ENCODE measurements at places on chromosomes 11 and 22. TPM values are rescaled to one million over a fixed set of nuclear protein-coding genes. Genes with fewer than 3 reads are reported as not detected.

DNA sequence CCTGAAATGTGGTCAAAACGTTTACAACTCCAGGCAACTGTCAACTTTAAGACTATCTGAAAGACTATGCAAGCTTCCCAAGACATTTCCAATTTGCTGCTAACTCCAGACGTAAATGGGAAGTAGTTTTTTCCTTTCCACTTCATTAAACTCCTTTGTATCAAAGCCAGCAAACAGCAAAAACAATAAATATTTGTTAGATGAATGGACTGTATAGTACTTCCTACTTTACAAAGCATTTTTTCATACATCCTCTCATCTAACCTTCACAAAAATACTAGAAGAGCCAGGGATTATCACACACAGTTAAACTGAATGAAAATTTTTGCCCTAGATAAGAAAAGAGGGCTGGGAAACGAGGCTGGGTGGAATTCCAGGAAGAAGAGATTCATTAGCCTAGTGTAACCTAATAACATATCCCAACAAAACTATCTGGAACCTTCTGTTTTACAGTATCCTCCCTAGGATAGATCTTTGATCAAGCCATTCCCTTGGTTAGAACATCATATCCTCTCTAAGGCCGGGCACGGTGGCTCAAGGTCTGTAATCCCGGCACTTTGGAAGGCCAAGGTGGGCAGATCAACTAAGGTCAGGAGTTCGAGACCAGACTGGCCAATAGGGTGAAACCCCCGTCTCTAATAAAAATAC, 10.4 kb downstream of the NUP98 start:
- no peak overlapping the region for H3K4me3 ChIP-seq
- H3K4me1 ChIP-seq: peaks cover 69% of the 10 kb centered on the region
- H3K36me3 ChIP-seq: peaks cover 36% of the 10 kb centered on the region
- DNase-seq: no peak
- no peaks in the 10 kb centered on the region for H3K27me3 ChIP-seq

GRCh38 chr11:10663990-10664389, 29.6 kb downstream of the IRAG1 start:
- H3K4me1 ChIP-seq: peaks cover 2% of the 10 kb centered on the region
- no peaks in the 10 kb centered on the region for H3K36me3 ChIP-seq
- H3K4me3 ChIP-seq: no peak overlapping the region
- peaks cover 9% of the 10 kb centered on the region for H3K27me3 ChIP-seq
- DNase-seq: no peak

- H3K27ac ChIP-seq: no peak overlapping the region
- H3K36me3 ChIP-seq: no peaks in the 10 kb centered on the region
- H3K4me3 ChIP-seq: no peak overlapping the region
- no peak for DNase-seq
Measured at GRCh38 chr11:25981998-25982397, 349.9 kb upstream of the ANO3 start.

DNA sequence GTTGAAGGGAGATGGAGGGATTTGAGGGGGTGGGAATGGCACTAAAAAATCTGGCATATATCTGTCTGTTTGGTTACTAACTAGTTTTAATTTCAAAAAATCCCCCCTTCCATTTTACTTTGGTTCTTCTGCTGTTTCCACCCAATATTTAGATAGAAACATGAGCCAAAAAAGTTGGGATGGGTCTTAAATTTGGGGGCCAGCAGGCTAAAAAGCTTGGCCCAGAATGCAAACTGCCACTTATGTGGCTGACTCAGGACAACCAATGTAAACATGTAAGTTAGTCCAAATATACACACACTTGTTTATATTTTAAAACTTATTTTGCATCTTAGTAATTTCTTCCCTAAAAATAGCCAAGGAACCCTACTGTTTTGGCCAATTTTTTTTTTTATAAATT, 35.7 kb downstream of the LGR4 start:
- H3K4me1 ChIP-seq: no peaks in the 10 kb centered on the region
- H3K4me3 ChIP-seq: no peak overlapping the region

- peaks cover 5% of the 10 kb centered on the region for H3K27me3 ChIP-seq
- no peak overlapping the region for H3K27ac ChIP-seq
- no peaks in the 10 kb centered on the region for H3K36me3 ChIP-seq
- no peak for DNase-seq
- H3K4me3 ChIP-seq: no peak overlapping the region
- no peaks in the 10 kb centered on the region for H3K4me1 ChIP-seq
Measured at GRCh38 chr11:120912504-120912903, 111.4 kb upstream of the TBCEL start.

DNA sequence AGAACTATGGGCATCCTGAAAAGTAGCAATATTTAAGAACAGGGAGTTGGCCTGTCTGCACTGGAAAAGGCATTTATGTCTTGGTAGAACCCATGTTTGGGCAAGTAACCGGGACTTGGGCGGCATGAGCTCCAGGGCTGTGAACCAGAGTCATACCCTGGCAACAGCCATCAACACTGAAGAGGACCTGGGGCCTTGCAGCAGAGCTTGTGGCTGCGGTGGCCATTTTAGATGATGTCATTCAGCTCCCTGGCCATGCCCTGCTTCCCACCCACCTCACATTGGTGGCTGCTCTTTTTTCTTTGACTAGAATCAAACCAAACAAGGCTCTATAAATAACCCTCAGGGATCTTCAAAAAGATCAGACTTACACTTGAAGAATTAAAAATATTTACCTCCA, 26.6 kb downstream of the EHF start:
- no peak for DNase-seq
- H3K4me1 ChIP-seq: peaks cover 31% of the 10 kb centered on the region
- H3K36me3 ChIP-seq: no peaks in the 10 kb centered on the region

GRCh38 chr11:33652930-33653329, 47.7 kb downstream of the C11orf91 start:
- no peak overlapping the region for H3K4me3 ChIP-seq
- no peaks in the 10 kb centered on the region for H3K4me1 ChIP-seq
- no peak for DNase-seq
- no peak overlapping the region for H3K27ac ChIP-seq

DNA sequence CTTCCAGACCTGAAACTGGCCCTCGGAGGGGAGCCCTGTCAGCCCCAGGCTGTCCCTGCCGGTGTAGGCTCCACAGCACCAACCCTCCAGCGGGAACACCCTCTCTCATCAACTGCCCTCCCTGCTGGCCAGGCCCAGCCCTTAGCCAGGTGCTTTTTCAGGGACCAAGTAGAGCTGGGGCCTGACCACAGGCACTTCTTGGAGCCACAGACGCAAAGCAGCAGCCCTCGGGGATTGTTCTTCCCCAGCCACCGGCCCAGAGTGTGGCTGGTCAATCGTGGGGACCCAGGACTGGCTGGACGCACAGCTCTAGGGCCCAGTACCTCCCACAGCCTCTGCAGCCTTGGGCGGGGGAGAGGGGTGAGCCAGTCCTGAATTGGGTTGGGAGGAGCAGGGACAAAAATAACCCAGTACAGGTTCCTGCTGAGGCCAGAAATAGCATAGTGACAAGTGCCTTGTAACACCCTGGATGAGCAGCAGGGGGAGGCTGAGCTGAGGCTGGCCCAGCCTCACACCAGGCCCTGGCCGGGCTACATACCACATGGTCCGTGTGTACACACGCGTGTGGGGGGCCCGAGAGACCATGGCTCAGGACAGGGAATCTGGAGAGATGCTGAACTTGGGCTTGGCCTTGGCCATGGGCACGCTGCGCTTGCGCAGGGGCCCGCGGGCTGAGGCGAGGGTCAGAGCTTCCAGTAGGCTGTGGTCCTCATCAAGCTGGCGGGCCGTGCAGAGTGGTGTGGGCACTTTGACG, 2.0 kb downstream of the KCNJ11 start:
- H3K27ac ChIP-seq: no peak overlapping the region
- no peaks in the 10 kb centered on the region for H3K4me1 ChIP-seq
- DNase-seq: peak; percentile 59
- peaks cover 10% of the 10 kb centered on the region for H3K27me3 ChIP-seq
- H3K4me3 ChIP-seq: no peak overlapping the region

DNA sequence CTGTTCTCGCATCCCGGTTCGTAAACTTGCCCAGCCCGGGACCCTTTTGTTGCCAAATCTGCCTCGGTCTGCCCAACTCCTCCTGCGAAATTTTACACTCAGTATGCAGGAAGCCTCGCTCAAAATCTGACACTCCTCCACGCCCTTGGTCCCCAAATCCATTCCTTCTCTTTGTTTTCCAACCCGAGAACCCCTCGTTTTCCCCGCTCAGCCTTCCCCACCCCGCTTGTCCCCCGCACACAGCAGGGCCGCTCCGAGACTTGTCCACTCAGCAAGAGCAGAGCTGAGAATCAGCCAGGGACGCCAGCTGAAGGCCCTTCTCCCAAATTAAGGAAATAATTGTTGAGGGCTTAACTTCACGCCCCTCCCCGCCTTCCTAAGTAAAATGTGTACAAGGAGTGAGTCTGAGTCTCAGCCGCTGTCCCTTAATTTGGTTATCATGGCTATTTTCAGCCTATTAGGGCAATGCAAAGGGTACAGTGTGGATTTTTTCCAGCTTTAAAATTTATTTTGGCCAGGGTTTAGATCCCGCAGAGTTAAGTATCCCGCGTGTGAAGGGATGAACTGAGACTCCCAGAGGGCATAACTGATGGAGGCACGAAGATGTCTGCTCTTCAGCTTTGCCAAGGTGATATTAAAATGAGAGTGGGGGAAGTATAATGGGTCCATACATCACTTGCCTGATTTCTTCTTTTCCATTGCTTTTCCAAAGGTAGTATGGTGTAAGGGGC, 581 bp upstream of the FBXO3 start:
- H3K4me3 ChIP-seq: peak overlapping the region; percentile 96
- no peaks in the 10 kb centered on the region for H3K36me3 ChIP-seq
- no peak for DNase-seq
- peak overlapping the region; percentile 37 for H3K27ac ChIP-seq

- DNase-seq: no peak
- H3K27ac ChIP-seq: no peak overlapping the region
- peaks cover 1% of the 10 kb centered on the region for H3K36me3 ChIP-seq
- H3K27me3 ChIP-seq: peaks cover 21% of the 10 kb centered on the region
- H3K4me3 ChIP-seq: no peak overlapping the region
Measured at GRCh38 chr11:93585758-93586157, 42.6 kb upstream of the SMCO4 start.

- H3K4me3 ChIP-seq: no peak overlapping the region
- no peaks in the 10 kb centered on the region for H3K27me3 ChIP-seq
- no peak overlapping the region for H3K27ac ChIP-seq
Measured at GRCh38 chr11:40597546-40598113, 861.8 kb downstream of the LRRC4C start.

DNA sequence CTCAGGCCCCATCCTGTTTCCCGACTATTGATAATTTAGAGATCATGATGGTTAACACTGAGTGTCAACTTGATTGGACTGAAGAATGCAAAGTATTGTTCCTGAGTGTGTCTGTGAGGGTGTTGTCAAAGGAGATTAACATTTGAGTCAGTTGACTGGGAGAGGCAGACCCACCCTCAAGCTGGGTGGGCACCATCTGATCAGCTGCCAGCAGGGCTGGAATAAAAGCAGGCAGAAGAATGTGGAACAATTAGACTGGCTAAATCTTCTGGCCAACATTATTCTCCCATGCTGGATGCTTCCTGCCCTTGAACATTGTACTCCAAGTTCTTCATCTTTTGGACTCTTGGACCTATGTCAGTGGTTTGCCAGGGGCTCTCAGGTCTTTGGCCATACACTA, 1170.0 kb upstream of the CNTN5 start:
- H3K27ac ChIP-seq: no peak overlapping the region
- no peak overlapping the region for H3K4me3 ChIP-seq
- no peaks in the 10 kb centered on the region for H3K36me3 ChIP-seq
- no peak for DNase-seq
- H3K4me1 ChIP-seq: no peaks in the 10 kb centered on the region

- peak overlapping the region; percentile 76 for H3K4me3 ChIP-seq
- H3K4me1 ChIP-seq: peaks cover 13% of the 10 kb centered on the region
- DNase-seq: no peak
- peaks cover 60% of the 10 kb centered on the region for H3K27me3 ChIP-seq
Measured at GRCh38 chr22:18024956-18025720, 777 bp upstream of the MICAL3 start.

- no peak overlapping the region for H3K27ac ChIP-seq
- no peak for DNase-seq
- H3K36me3 ChIP-seq: no peaks in the 10 kb centered on the region
- no peak overlapping the region for H3K4me3 ChIP-seq
- peaks cover 63% of the 10 kb centered on the region for H3K27me3 ChIP-seq
Measured at GRCh38 chr11:69818231-69818602, 999 bp downstream of the FGF3 start.

GRCh38 chr11:72002841-72003775, 4.4 kb downstream of the IL18BP start:
- peak overlapping the region; percentile 70 for H3K27ac ChIP-seq
- DNase-seq: no peak
- H3K4me3 ChIP-seq: no peak overlapping the region
- peaks cover 29% of the 10 kb centered on the region for H3K36me3 ChIP-seq
- H3K4me1 ChIP-seq: peaks cover 18% of the 10 kb centered on the region

- no peak overlapping the region for H3K4me3 ChIP-seq
- peaks cover 6% of the 10 kb centered on the region for H3K4me1 ChIP-seq
- H3K27me3 ChIP-seq: peaks cover 5% of the 10 kb centered on the region
Measured at GRCh38 chr11:76336597-76336996, 44.3 kb downstream of the THAP12 start.

- H3K27ac ChIP-seq: no peak overlapping the region
- DNase-seq: no peak
- no peak overlapping the region for H3K4me3 ChIP-seq
- H3K4me1 ChIP-seq: peaks cover 5% of the 10 kb centered on the region
Measured at GRCh38 chr11:62504158-62504973, 42.2 kb downstream of the AHNAK start.

DNA sequence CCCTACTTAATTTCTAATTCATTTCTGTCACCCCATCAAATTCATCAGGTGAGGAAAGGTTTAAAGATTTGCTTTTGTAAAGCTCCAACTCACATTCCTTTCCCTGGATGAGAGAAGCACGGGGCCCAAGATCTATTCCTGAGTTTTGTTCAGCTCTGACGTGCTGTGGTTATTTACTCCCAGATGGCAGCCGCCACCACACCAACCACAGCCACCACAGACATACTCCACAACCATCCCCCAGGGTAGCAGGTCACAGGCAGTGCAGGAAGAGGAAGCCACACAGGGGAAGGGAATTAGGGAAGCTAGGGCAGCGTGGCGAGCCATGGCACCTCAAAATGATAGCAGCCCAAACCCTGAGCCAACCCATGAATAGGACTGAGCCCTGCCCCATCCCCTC, 63.5 kb upstream of the CSNK2A3 start:
- no peak overlapping the region for H3K4me3 ChIP-seq
- DNase-seq: no peak
- H3K27me3 ChIP-seq: peaks cover 15% of the 10 kb centered on the region
- no peak overlapping the region for H3K27ac ChIP-seq

- H3K4me1 ChIP-seq: peaks cover 11% of the 10 kb centered on the region
- H3K27ac ChIP-seq: peak overlapping the region; percentile 21
- H3K27me3 ChIP-seq: no peaks in the 10 kb centered on the region
- H3K36me3 ChIP-seq: no peaks in the 10 kb centered on the region
- no peak for DNase-seq
Measured at GRCh38 chr11:22753416-22753815, 76.2 kb downstream of the SVIP start.

OVOL1 gene
- 0.45 TPM for total RNA-seq

RBMXL2 gene
- not detected for total RNA-seq

LINC01488 gene
- not detected for total RNA-seq

CAPN5 gene
- 2.2 TPM for total RNA-seq

CHRNA10 gene
- total RNA-seq: 1.0 TPM

PSMA1 gene
- total RNA-seq: 355 TPM

INS gene
- not detected for total RNA-seq

RASSF7 gene
- total RNA-seq: 9.8 TPM

THAP12 gene
- 68.3 TPM for total RNA-seq

ISX gene
- not detected for total RNA-seq

OR10D3 gene
- not detected for total RNA-seq

PGA4 gene
- not detected for total RNA-seq

RIMBP3C gene
- 0.06 TPM for total RNA-seq

AMPD3 gene
- 20.7 TPM for total RNA-seq

CBL gene
- total RNA-seq: 21.4 TPM

MUC6 gene
- total RNA-seq: not detected

C22orf15 gene
- 0.74 TPM for total RNA-seq
